Stimulated activated CD4-positive, alpha-beta T cell treated with anti-CD3 and anti-CD28 coated beads, Interleukin-4, amount 100 ng/mL, for 1 hour (primary cell): ENCODE measurements at places on chromosomes 5 and 9.
A peak's percentile ranks its signal among the peaks of the same experiment; 100 is the strongest.

- DNase-seq, result peak; percentile 26
Observed at GRCh38 chr9:86303316-86303975, 21.1 kb upstream of the ISCA1 start.

- DNase-seq, result no peak
Observed at GRCh38 chr9:75438716-75439115, 350.4 kb downstream of the OSTF1 start.

DNA sequence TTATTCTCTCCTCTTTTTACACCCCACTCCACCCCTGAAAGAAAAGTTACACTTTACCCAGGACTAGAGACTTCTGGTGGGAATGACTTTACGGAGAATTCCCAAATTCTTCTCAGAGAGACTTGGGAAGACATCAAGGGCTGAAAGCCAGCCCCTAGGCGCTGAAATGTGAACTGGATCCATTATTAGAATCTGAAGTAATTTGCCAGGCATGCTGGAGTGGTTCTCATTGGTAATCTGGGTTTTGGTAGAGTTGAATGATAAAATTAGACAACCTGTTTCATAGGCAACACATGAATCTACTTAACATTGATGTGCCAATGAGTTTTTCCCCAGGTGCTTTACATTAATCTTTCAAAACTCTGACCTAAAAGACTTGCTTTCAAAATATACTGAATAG lies 324.8 kb downstream of the ADAMTS6 start:
- DNase-seq, result no peak

- no peak for DNase-seq
Observed at GRCh38 chr5:154087260-154087659, 48.5 kb downstream of the MFAP3 start.

DNA sequence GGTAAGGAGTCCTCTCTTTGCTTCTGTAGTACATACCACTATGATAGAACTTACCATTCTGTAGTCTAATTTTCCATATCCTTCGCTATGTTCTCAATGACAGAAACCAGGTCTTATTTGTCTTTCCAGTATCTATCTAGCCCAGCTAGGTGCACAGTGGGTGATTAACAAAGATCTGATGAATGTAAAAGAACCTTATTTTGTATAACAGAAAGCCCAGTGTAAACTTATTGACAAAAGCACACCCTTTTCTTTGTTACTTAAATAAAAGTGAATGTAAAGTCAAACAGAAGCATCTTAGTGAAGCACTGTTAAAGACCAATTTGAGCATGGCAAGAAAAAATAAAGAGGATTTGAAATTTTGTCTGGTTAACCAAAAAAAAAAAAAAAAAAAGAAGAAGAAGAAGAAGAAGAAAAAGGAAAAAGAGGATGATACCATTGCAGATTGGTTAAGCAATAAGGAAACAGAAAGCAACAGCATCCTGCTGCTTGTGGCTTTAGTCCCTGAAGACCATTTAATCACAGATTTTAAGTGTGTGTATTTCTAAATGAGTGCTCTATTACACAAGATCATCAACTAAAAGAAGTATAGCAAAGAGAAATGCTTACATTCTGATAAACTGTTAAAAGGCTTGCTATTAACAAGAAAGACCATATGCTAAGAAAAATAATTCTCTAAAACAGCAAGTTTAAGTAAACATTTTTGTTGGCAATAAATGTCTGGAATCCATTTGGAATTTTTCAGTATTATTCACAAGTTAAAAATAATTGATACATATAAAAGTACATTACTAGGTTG lies 21.2 kb downstream of the MEGF9 start:
- no peak for DNase-seq

- no peak for DNase-seq
Observed at GRCh38 chr5:113302120-113302519, 132.7 kb downstream of the TSSK1B start.

GRCh38 chr9:110887276-110887675 lies 151.0 kb downstream of the LPAR1 start:
- no peak for DNase-seq

- DNase-seq, result no peak
Observed at GRCh38 chr5:128904805-128905567, 60.3 kb upstream of the SLC27A6 start.

- no peak for DNase-seq
Observed at GRCh38 chr5:82011761-82012160, 39.9 kb downstream of the ATG10 start.

GRCh38 chr9:76704593-76705204 lies 59.5 kb upstream of the PCA3 start:
- DNase-seq, result no peak

DNA sequence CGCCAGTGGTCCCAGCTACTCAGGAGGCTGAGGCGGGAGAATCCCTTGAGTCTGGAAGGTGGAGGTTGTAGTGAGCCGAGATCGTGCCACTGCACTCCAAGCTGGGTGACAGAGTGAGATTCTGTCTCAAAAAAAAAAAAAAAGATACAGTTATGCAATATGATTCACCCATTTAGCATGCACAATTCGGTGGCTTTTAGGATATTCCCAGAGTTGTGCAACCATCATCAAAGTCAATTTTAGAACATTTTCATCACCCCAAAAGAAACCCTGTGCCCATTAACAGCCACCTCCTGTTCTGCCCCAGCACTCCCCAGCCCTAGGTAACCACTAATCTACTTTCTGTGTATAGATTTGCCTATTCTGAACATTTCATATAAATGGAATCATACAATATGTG lies 4.3 kb upstream of the DHFR start:
- no peak for DNase-seq

- no peak for DNase-seq
Observed at GRCh38 chr9:19870988-19871387, 82.2 kb upstream of the SLC24A2 start.

DNA sequence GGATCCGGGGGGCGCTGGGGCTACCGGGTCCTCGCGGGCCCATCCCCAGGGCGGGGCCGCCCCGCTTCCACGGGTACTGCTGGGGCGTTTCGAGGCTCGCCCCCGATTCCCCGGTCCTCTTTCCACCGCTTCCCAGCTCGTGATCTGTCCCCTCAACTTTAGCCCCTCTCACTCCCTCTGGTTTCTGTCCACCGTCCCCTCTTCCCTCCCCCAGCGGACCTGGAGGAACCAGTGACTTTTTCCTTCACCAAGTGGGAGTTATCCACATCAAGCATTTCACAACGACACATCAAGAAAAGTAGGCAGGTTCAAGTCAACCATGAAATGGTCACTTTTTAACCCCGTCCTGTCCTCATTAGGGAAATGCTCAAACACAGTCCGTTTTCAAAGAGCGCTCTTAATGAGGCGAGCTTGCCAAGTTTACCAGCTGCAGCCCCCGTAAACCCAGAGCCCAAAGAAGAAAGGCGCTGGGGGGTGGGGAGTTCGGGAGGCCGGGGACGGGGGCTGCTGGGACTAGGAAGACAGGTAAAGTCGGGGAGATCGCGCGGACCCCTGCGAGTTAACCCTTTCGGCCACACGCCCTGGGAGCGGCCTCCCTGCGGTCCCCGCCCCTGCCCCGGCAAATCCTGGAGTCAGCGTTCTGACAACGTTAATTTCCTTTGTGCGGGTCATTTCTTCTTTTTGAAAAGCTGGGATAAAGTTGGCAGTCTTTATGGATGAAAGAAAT lies 2.1 kb upstream of the NFIB start:
- no peak for DNase-seq

GRCh38 chr5:130541617-130542221 lies 623.3 kb downstream of the HINT1 start:
- no peak for DNase-seq

GRCh38 chr9:117394655-117395054 lies 20.2 kb downstream of the ASTN2 start:
- no peak for DNase-seq
